ENCODE measurements at places on chromosomes 7 and 10.

DNA sequence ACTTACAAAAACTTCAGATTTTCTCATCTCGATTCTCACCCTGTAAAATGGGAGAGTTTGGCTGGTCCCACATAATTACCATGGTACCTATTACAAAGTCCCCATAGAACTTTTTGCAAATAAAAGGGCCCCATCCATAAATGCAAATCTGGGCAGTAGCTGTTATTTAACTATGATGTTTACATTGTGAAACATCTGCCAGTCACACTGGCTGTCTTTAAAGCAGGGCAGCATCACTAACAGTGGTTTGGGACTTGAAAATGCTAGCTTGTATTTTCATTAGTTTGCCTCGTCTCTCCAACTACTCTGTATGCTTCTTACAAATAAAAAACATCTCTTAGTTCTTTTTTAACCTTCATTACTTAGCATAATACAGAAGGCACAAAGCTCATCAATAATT is 240.7 kb downstream of the FZD1 start:
- DNase-seq: no peak

- DNase-seq: no peak
These were observed 4.6 kb downstream of the STEAP2 start for GRCh38 chr7:90216080-90216674.

- DNase-seq: no peak
These were observed 75.7 kb downstream of the VIPR2 start for GRCh38 chr7:159068893-159069448.

GRCh38 chr10:126570621-126571602 is 99.6 kb downstream of the C10orf90 start:
- no peak for DNase-seq

GRCh38 chr7:91731976-91732375 is 148.5 kb downstream of the MTERF1 start:
- DNase-seq: no peak

DNA sequence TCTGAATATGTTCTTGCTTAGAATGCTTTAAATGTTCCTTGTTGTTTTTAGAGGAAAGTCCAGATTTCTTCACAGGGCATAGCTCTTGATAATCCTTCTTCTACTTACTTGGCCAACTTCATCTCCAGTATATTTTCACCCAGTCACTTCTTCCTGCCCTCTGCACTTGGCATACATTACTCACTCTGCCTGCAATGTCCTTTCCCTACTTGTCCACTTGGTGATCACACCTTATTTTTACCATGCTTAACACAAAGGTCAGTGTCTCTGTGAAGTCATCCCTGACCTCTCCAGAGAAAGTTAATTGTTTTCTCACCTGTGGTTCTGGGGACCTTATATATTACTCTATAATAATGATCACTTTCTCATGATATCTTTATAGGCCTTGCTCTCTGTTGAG is 23.3 kb downstream of the SFRP4 start:
- no peak for DNase-seq

- DNase-seq: no peak
These were observed 21.5 kb downstream of the BTAF1 start for GRCh38 chr10:91944880-91945630.

DNA sequence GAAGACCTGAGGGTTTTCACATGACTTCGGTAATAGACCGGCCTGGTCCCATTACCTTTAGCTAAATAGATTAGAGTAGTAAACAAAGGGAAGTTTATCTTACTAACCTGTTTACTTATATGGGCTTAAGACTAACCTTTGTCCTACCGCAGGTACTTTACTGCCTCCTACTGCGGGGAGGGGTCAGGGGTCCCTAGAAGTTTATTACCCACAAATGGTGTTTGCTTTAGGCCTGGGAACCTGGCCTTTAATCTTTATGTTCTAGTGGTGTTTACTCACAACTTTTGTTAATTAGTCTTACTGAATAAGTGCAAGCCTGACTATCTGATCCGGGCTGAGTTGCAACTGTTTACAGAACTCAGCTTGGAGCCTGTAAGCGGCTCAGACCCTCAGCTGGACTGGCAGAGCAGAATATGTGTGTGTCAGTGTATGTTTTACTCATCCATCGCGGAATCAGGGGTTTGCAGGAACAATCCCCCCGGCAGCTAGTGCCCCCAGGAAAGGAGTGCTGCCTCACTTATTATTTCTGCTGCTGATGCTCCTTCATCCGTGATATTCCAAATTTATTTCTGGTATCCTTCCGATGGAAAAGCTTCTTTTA is 578.9 kb upstream of the SEMA3D start:
- no peak for DNase-seq

- no peak for DNase-seq
These were observed 6.4 kb downstream of the TMEM120A start for GRCh38 chr7:75987805-75988567.

DNA sequence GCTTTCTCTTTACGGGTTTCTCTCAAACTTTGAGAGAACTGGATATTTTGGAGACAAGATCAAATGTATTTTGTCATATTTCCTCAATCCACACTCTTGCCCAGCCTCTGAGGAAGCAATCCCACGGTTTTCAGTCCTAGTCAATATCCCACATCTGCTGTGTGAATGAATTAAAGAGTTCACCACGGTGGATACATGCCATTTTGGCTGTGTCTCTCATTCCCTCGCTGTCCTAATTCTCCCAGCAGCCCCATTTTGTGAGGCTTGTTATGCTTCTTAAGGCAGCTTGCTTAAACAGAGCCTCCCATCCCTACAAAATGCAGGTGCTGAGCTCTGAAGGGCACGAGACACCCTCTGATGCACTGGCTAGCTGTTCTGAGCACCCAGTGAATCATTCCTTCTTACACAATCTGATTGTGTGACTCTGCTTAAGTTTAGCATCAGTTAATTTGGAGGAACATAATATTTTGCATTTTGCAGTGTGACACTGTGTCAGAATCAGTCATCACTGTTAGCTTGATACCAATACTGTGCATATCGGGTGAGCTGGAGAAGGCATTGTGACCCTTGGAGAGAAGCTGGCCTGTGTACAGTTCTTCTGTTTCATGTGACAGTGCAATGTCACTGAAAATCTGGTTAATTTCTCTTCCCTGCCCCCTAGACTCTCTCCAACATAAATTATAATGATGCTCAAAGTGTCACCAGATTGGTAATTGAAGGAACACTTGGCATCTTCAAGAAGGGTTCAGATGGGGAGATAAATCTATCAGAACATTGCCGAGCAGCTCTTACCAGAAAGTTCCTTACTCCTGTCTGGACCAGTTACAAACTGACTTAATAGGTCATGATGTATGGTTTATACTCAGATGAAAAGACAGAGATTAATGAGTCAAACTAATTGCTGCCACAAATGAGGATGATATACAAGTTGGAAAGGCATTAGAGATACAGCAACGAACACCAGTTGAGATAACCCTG is 103.7 kb upstream of the AOAH start:
- no peak for DNase-seq

GRCh38 chr10:128047991-128048818 is 78.0 kb downstream of the MKI67 start:
- DNase-seq: no peak

DNA sequence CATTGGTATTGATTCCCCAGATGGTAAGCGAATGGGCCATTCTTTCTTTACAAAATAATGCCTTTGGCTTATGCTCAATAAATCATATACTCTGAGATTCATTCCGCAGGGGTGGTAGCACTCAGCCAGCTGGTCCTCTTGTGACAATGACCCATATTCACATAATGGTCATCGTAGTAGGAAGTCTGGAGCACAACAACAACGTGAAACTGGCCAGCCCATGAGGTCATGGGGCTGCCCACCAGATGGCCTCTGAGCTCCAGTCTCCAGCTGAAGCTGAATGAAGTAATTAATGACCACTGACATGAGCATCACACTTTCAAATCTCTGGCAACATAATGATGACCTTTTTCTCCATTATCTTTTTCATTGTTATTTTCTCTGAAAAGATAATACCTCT is 42.3 kb upstream of the SORCS1 start:
- no peak for DNase-seq

DNA sequence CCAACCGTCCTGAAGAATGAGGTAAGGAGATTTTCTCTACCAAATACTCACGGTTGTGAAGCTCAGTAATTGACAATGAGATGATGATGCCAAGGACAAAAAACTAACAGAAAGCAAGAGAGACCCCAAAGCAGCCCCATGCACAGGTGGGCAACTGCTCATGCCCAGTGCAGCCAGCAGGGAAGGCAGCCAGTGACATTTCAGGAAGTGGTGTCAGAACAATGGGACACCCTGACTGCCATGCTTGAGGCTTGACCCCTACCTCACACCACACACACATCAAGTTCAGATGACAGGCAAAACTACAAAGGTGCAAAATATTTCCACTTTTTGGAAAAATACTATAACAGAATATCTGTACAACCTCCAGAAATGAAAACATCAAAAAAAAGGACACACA is 66.9 kb downstream of the CFAP46 start:
- DNase-seq: no peak

DNA sequence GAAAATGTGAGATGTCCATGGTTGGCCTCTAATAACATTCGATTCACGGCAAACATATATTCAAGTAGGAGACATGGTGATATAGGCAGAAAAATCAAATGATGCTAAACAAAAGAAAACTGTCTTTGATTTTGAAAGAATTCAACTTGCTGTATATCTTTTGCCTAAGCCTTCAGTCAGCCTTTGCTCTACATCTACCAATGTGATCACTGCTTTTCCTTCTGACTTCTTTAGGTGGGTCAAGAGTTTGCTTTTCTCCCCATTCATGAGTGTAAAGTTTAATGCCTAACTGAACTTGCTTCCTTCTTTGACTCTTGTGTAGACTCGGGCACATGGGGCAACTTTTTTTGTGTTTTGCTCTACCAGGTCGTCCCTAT is 417 bp upstream of the HIF1AN start:
- DNase-seq: no peak

DNA sequence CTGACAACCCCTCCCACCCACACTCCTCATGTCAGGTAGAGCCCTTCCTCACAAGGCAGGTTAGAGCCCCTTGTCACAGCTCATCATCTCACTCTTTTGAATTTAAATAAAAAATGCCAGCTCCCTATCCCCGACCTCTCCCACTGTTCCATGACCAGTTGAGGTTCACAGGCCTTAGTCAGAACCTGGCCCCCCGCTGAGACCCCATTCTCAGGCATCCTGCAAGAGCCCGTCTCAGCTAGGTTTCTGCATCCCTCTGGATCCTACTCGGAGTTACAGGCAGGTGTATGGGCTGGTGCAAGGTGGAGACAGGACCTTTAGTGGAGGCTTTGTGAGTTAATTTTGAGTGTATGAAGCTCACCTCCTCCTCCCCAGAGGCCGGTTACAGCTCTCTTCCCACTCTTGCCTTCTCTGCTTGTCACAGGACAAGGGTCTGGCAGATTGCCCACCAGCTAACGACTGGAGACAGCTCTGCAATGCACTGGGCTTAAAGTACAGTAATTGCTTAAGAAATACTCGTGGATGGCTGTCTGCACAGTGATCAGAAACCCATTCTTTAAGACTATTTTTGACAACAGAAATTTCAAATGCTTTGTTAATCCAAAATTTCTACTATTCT is 394.9 kb upstream of the DPP6 start:
- no peak for DNase-seq

- DNase-seq: no peak
These were observed 83.5 kb downstream of the PRPF18 start for GRCh38 chr10:13670311-13670710.

- no peak for DNase-seq
These were observed 27.1 kb downstream of the PCGF5 start for GRCh38 chr10:91247360-91248111.

DNA sequence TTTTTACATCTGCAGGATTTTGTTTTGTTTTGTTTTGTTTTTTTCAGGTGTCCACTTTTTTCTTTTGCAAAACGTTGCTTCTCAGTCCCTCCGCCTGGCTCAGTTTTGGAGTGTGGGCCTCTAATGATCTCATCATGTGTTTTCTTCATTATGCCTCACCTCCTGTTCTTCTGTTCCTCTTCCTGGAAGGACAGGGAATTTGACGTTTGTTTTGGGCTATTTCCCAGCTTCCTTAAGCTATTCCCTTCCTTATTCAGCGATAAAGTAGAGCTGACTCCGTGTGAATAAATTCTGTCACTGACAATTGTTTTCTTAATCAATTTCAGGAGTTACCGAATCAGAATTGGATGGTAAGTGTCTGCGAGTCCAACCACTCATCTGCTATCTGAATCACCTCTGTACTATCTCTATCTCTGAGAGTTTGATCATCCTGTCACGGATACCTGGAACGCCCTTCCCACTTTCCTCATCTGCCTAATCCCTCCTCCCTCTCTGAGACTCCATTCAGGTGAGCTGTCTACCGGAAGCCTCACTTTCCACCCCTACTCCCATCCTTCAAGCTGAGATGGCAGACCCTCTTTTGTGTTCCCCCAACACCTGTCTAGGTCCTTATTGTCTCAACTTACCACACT is 218.4 kb downstream of the GATA3 start:
- DNase-seq: no peak

- DNase-seq: no peak
These were observed 588.5 kb downstream of the TNS3 start for GRCh38 chr7:46993396-46993795.

DNA sequence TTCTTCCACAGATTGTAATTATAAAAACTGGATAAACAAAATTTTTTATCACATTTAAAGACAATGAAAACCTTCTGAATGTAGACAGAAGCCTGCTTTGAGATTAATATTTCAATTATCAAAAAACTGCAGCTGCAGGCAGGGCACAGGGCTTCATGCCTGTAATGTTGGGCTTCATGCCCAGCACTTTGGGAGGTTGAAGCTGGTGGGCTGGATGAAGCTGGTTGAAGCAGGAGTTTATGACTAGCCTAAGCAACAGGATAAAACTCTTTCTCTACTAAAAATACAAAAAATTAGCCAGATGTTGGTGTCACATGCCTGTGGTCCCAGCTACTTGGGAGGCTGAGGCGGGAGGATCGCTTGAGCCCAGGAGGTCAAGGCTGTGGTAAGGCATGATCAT is 41.2 kb downstream of the PDZD8 start:
- DNase-seq: no peak

GRCh38 chr7:134420424-134421125 is 38.3 kb downstream of the AKR1B1 start:
- DNase-seq: no peak

GRCh38 chr7:82572195-82572880 is 128.8 kb upstream of the CACNA2D1 start:
- DNase-seq: peak; percentile 19

GRCh38 chr10:13003759-13004158 is 2.2 kb upstream of the CCDC3 start:
- DNase-seq: no peak

DNA sequence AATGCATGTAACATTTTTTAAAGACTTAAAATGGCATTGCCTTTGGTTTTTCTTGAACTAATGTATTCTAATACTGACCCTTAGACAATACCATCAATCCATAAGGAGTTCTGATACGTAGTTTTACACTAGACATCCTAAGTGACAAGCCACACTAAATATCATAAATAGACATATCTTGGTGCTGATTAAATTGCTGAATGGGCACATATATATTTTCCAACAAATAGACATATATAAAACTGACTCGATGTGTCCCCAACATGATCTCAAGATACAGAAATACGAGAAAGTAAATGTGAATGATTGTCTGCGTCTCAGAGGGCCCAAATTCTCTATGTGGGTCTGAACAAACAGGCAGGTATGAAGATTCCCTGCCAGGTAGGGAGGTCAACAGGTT is 99.8 kb downstream of the NEBL start:
- no peak for DNase-seq

All from stimulated activated CD4-positive, alpha-beta T cell treated with anti-CD3 and anti-CD28 coated beads, Interleukin-15, amount 100 ng/mL, for 1 hour (primary cell).